Activated CD8-positive, alpha-beta memory T cell treated with anti-CD3 and anti-CD28 coated beads for 4 hours (primary cell): ENCODE measurements at places on chromosomes 13 and 19.

DNA sequence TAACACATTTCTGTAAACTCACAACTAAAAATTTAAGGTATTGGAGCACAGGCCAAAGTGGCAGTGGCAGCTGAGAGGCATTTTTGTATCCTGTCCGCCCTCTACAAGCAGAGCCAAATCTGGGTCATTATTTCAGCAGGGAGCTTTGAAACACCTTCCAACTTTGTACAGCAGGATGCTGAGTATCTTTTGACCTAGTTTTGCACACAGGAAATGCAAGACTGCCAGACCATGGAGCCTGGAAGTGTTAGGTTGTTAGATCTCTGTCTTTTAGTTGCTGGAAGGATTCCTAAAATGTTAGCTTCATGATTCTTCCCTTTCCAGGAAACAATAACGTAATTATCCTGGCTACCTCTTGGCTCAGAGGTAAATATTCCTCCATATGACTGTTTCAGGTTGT lies 148.6 kb upstream of the ATXN8OS start:
- DNase-seq, result no peak

DNA sequence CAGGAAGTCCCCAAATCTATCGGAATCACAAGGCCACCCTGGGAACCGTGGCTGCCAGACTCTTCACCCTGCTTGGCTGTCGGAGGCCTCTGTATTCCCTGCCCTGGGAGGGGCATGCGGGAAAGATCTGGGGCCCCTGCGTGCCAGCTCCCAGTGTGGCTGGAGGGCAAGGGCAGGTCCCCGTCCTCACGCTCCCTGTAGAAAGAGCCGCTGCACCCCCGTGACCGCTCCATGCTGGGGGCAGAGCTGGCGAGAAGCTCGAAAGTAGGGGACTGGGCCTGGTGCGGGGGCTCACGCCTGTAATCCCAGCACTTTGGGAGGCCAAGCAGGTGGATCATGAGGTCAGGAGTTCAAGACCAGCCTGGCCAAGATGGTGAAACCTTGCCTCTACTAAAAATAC lies 208.4 kb upstream of the SOX1 start:
- no peak for DNase-seq

DNA sequence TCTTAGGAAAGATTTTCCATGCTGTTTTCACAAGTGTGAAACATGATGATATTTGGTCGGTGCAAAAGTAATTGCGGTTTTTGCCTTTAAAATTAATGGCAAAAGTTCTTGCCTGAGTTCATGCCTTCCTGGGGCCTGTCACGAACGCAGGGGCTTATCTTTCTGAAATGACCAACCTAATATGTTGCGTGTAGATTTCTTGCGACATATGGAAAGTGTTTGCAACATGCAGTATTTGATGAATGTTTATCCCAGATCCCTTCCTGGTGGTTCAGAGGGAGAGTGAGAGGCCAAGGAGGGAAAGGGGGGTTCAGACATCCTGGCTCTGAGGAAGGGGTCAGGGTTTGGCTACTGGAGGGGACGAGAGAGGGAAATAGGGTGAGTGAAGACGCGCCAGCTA lies 72.0 kb downstream of the TEX29 start:
- DNase-seq, result no peak

- no peak for DNase-seq
Observed at GRCh38 chr13:32045982-32046785, 14.6 kb downstream of the FRY start.

GRCh38 chr19:3508771-3509535 lies 2.8 kb downstream of the FZR1 start:
- DNase-seq, result no peak

DNA sequence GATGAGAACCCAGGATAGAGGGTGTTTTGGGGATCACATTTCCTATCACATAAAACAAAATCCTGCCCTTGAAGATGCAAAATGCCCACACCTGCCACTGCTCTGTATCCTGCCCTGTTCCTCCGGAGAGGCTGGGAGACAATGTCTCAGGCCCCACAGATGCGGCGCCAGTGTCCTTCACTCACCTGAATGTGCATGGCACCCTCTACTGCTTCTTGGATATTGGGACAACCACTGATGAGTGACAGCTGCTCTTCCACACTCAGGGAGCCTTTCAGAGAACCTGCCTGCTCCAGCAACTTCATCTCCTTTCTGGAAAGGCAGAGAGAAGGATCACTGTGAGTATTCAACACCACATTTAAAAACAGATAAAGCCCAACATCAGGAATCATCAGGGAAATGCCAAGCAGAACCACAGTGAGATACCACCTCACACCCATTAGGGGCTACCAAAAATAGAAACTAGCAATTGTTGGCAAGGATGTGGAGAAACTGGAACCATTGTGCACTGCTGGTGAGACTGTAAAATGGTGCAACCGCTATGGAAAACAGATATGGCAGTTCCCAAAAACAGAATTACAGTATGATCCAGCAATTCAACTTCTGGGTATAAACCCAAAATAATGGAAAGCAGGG lies 36.4 kb downstream of the CRYL1 start:
- peak; percentile 34 for DNase-seq
